Activated T-cell treated with anti-CD3 and anti-CD28 coated beads, Interleukin-2, amount 50 U/mL, for 4 hours (primary cell): ENCODE measurements at places on chromosomes 3 and 15. TPM values are rescaled to one million over a fixed set of nuclear protein-coding genes. Genes with fewer than 3 reads are reported as not detected.

DNA sequence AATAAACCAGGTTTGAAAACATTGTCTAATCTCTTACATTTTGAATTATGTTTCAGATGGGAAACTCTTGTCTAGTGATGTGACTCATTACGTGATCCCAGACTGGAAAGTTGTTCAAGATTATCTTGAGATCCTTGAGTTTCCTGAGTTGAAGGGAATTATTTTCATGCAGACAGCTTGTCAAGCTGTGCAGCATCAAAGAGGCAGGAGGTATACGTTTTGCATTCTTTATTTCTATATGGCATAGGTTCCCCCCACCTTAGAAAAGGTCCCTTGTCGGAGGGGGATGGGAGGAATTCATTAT is 1.5 kb downstream of the DIS3L start:
- DNase-seq = no peak

GRCh38 chr3:197913641-197914380 is 36.2 kb upstream of the RPL35A start:
- DNase-seq = no peak

DNA sequence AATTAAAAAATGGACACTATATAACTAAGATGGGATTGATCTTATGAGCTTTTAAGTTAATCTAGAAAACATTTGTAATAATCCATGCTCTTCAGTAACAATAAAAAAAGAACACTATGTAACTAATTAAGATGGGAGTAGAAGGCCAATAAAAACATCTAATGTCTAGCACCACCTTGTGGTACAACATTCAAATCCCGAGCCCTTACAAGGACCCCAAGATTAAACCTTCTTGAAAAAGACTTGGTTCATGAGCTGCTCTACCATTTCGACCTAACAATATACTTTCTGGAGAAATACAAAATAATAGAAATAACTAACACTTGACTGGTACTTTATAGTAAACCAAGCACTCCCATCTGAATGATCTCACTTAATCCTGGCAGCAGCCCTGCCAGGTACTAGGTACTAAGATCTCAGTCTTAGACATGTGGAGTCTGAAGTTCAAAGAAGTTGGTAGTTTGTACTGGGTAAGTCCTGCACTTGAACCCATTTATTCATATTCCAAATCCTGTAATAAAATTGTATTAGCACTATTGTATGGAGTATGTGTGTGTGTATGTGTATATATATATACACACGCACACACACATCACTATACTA is 21.8 kb downstream of the METTL6 start:
- no peak for DNase-seq

- DNase-seq = no peak
Measured at GRCh38 chr15:98657721-98658120, 9.4 kb downstream of the IGF1R start.

- no peak for DNase-seq
Measured at GRCh38 chr3:156349111-156349510, 205.8 kb downstream of the SSR3 start.

GRCh38 chr15:25106209-25106608 is 151.4 kb downstream of the SNRPN start:
- no peak for DNase-seq

- DNase-seq = no peak
Measured at GRCh38 chr3:182094321-182094720, 382.6 kb downstream of the SOX2 start.

The AGBL1 gene
- total RNA-seq = 0.05 TPM

GRCh38 chr15:76987896-76988860 is 6.7 kb upstream of the PSTPIP1 start:
- no peak for DNase-seq

The GOLGA6L4 gene
- total RNA-seq = 1.8 TPM

The ADIPOQ gene
- not detected for total RNA-seq

DNA sequence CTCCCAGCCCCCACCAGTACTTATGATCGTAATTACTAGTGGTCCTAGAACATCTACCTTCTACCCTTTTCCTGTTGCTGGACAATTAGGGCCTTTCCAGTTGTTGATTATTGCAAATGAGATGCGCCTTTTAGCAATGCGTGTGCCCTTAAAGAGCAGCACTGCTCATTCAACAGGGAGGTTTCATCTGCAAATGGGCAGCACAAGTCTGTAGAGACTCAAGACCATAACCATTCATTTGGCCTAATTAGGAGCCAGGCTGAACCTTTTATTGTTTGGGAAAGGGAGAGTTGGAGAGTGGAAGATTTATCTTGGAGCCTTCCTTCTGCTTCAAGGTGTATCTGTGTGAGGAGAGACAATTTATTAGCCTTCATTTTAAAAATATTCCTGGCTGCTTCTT is 42.3 kb downstream of the BOC start:
- no peak for DNase-seq

GRCh38 chr15:87572381-87572910 is 684.1 kb downstream of the NTRK3 start:
- no peak for DNase-seq

The PPARG gene
- total RNA-seq = 1.8 TPM

DNA sequence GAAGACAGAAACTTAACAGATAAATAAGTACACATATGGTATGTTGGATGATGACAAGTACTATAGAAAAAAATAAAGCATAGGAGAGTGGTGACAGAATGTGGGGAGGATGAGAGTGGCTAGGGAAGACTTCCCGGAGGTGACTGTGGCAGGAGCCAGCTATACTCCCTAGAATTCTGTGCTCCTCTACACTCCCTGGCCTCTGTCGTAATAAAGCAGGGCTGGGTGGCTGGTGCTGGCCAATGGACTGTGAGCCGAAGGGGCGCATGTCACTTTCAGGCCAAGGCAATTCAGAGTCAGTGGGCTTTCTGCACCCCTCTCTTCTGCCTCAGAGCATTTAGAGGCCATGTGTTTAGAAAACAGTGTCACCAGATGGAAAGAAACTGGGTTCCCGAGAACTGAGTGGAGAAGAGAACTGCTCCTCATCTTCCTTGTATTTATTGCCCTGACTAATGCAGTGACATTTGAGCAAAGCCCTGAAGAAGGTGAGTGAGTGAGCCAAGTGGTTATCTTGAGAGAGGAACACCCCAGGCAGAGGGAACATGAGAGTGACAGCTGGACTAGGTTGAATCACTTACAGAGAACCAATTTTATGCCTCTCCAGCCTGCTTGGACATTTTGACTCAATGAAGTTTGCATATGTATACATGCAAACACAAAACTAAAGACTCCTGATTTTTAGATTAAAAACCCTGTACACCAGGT is 5.2 kb upstream of the VPS8 start:
- no peak for DNase-seq

DNA sequence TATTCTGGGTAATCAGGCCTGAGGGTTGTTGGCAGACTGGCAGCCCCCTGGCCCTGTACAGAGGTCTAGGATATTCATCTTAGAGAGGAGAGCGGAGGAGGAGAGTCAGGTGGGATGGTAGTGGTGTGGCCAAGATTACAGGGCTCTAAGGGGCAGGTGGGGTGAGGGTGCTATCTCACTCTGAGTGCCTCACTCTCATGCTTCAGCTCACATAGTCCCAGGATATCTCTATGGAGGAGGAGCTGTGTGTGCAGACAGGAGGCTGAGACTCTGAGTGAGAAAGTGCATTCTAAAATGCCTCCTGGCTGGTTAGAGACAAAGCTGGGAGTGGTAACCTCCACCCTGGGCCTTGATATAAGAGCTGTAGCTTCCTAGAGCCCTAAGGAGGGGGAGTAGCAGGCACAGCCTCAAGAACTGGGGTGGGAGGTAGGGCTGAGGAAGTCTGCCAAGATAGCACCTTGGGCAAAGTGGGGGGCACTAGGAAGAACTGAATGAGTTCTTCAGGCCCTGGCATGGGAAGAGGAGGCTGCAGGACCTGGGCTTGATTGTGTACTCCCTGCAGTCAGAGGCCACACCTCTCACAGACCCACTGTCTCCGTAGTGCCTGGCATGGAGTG is 39.9 kb downstream of the CLSTN2 start:
- no peak for DNase-seq

The RYR3 gene
- not detected for total RNA-seq

DNA sequence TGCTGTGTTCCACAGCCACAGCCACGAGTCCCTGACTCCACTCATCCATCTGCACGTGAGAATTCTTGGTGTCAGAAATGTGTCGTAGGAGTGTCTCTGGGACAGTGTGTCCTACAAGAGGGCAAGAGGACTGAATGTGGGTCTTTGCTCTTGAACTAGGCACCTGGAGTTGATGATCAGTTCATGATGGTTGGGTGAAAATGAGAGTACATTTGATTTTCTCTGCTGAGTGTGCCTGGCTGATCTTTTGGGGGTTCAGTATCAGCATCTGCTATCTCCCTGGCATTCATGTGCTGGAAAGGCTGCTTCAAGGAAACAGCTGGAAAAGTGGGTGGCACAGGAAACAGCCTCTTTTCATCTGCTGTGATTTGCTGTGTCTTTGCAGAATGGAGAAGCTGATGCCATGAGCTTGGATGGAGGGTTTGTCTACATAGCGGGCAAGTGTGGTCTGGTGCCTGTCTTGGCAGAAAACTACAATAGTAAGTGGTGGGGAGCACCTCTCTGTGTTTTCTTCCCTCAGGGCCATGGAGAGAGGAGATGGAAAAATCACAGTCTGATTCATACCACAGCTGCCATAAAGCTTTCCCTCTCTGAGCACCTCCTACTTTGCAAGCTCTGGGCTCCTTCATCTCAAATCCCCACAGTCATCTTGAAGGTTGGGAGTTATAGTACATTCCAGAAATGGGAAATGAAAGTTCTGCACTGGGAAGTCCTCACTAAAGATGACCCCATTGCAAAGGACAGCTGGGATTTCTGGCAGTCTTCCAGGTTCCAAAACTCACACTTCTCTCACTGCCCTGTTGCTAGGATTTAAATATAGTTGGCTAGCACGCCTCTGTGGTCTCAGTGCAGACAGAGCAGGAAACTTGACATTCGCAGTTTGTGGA is 17.8 kb downstream of the TF start:
- no peak for DNase-seq

DNA sequence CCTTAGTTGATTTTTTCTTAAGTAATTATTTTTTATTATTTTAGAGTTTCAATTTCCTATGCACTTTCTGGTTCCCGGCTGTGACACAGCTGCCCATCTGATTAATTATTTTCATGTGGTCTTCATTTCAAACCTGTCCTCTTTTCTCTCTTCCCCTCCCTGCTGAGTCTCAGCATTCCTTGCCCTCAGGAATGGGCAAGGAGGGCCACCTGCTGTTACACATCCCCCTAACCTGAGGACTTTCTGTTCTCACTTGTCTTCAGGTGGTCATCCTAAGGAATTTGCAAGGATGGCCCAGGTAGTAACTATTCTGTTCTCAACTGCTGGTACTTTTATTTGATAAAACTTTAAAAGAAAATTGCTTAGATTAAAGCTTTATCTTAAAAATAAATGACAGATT is 545.0 kb downstream of the OTOL1 start:
- no peak for DNase-seq

The SLC9C1 gene
- total RNA-seq = not detected

GRCh38 chr3:62370112-62370857 is 3.1 kb downstream of the FEZF2 start:
- DNase-seq = no peak

DNA sequence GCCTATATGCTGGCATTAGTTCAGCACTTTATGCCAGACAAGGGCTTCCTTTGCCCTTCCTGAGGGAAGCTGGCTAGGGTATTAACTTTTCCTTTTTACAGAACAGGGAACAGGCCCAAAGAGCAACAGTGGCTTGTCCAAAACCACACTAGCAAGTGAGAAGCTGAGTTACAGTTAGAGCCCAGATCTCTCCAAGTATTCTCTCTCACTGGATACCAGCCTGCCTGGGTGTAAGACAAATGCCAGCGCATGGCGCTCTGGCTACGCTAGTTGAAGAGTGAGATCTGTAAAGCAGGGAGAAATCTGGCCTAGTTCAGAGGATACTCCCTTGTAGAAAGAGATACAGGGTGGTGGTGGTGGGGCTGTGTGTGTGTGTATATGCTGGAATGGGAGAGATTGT is 38.4 kb downstream of the RAB11A start:
- DNase-seq = no peak

DNA sequence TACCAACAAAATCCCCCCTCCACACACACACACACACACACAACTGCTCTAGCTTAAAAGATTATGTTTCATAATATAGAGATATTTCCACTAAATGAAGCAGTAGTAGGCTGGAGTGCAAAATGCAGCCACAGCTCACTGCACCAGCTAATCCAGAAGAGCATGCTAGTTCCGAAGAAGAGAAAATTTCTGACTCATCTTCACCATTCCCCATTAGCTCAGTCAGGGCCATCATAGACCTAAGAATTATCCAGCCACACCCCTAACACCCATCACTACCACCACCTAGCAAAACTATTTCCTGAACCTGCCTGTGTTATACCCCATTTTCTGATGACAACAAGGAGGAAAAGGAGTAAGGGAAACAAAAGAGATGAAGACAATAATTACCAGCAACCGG is 67.1 kb upstream of the UBE2E2 start:
- DNase-seq = no peak

The CCR3 gene
- not detected for total RNA-seq

- no peak for DNase-seq
Measured at GRCh38 chr15:88799341-88799740, 3.9 kb upstream of the ACAN start.

The FETUB gene
- not detected for total RNA-seq

The ALDH1A3 gene
- total RNA-seq = 0.47 TPM

The SCAMP5 gene
- total RNA-seq = 1.8 TPM

DNA sequence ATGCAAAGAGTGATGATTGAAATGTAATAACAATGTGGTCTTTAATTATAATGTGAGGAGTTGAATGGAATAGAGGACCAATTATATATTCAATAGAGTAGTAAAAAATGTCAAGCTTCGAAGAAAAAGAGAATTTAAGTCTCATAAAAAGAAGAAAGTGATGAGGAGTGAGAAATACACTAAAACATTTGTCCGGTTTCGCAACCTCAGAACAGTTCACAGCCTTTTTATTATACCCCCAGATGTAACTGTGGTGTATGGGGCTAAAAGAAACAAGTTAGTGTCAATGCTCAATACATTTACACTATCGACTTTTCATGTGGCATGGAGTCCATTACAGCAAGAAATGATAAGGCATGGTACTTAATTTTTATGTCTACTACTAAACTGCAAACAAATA is 386.5 kb upstream of the ATP11B start:
- no peak for DNase-seq

The GOLGA8S gene
- not detected for total RNA-seq

- DNase-seq = no peak
Measured at GRCh38 chr3:154022606-154023005, 98.6 kb upstream of the ARHGEF26 start.

GRCh38 chr3:167318306-167318705 is 61.8 kb downstream of the ZBBX start:
- no peak for DNase-seq

The TEX55 gene
- not detected for total RNA-seq

DNA sequence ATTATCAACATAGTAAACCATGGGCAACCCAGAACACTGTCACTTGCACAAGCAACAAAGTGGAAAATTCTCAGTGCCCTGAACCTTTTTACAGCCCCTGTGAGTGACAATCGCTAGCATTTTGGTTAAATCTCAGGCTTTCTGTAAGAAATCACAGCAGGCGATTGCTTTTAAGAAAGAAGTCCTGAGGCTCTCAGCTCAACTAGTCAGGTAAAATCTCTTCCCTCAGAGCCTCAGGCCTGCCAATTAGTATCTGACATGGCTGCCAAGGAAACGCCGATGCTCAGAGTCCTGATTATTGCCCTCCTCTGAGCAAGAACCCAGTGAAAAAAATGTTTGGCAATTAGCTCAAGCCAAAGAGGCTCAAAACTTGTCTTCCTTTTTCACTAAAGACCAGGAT is 530.8 kb downstream of the DIPK2A start:
- no peak for DNase-seq

GRCh38 chr3:31164381-31164780 is 269.9 kb upstream of the GADL1 start:
- no peak for DNase-seq
